T47D (cell line): ENCODE measurements at places on chromosomes 1 and 21.

DNA sequence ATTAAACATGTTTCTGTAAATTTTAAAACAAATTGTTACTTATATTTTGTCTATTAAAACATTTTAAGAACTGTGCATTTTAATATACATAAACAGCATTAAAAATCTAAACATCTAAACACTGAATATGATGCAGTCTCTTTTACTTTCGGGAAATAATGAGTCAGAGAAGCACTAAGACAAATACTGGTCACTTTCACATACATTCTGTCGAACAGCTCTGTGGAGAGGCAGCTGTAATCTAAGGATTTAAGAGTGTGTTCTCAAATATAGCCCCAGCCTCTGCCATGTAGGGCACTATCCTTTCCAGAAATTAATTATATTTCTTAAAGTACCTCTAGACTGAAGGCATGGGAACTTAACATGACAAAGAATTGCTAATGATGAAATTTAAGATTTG, 89.6 kb upstream of the PTGFR start:
- no peak for DNase-seq

DNA sequence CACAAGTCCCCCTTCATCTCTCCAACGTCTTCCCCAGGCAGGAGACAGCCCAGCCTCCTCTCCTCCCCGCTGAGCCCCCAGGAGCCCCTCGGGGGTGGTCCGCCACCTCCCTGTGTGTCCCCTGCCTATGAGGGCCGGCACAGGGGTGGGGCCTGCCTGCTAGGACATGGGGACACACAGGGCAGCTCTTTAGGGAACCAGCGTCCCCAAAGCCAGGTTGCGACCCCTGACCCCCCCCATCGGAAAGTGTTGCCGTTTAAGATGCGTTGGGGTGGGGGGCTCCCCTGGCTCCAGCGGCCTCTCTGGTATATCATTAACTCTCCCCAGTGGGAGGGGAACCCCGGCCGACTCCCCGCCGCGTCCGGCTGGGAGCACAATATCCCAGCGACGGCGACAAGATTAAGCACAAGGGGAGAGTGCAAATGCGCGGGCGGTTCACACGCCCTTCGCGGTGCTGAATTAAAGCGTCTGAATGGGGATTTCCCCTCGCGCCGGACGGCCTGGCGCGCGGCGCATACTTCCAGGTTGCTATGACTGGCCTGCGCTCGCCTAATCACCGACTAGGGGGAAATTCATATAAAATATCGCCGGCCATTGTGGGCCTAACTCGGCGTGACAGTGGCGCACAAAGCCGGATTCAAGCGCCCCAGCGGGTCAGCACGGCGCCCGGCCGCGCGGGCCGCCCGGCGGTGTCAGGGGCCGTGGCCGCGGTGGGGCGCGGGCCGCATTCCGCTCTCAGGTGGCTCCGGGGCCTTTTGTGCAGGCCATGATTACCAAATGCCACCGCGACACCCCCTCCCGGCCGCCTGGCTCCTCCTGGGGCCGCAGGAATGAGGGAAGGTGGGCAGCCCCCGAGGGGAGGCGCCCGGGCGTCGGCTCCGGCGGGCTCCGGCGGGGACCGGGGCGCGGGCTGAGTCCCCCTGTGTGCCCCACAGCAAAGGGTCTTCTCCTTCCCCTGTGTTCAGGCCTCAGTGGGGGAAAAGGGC, 30.9 kb downstream of the WNT3A start:
- DNase-seq, result no peak

- no peak for DNase-seq
Observed at GRCh38 chr1:187047298-187047697, 218.5 kb downstream of the PLA2G4A start.

- no peak for DNase-seq
Observed at GRCh38 chr1:83920320-83920719, 78.6 kb downstream of the TTLL7 start.

DNA sequence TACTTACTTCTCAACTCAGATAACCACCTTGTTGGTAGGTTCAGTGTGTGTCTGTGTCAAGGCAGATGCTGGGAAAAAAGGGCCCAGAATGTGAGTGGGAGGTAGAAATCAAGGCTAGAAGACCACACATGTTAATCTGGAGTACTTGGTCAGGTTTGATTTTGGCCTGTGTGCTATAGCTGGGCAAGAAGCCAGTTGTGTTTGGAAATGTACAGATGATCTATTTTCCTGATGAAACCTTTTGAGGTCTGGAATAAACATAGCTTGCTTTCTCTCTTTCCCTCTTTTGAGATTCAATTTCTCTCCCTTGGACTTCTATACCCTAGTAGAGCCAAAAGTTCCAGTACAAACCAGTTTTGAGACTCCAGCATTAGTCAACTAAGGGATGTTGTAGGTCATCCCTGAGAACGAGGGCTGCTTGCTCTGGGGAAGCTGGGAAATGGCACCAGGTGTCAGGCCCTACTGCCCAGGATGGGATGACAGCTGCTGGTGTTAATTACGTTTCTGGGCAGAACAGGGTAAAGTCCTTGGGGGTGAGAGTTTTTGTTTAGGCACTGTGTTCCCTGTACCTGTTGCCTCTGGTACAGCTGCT, 15.8 kb downstream of the MAPKAPK2 start:
- DNase-seq, result no peak

DNA sequence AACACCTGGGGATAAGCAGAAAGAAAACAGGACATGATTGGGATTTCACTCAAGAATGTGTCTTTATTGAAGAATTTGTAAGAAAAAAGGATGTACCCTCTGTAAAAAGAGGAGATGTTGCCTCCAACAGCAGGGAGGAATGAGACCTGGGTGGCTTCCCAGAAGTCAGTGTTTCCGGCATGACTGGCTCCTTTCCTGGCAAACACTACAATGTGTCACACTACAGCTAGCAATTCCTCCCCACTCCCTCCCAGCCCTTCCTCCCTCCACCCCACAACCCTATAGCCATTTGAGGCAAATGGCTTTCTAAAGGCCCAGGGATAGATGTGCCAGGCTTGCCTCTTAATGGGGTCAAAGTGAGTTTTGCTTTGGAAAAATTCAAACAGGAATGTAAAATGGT, 11.5 kb upstream of the COL8A2 start:
- DNase-seq, result no peak

DNA sequence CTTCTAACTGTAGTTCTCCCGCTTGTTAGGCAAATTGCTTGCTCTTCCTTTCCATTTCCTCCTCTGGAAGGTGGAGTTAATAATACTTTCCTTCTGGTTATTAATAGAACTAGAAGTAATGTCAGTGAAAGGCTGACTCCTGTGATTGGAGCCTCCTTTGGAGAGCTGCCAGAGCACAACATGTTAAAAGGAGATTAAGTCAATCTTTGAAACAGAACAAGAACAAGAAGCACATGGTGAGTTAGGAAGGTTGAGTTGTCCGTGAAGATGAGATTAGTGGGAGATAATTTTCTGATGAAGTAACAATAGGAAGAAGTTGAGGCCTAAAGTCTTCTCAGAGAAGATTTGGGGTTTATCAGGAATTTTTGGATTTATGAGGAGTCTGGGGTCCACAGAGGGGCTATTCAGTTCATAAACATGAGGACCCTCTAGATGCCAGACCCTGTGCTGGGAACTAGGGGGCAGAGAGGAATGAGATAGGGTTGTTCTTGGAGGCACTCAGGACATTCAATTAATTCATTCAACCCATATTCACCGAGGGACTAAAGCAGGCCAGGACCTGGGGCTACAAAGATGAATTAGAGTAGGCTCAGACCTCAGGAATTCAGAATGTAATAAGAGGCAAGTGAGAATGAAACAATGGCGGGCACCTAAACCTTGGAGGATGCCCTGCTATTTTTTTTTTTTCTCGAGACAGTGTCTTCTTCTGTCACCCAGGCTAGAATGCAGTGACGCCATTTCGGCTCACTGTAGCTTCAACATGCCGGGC, 40.7 kb upstream of the DHCR24 start:
- no peak for DNase-seq

GRCh38 chr1:231019711-231020110, 20.3 kb downstream of the FAM89A start:
- DNase-seq, result no peak

DNA sequence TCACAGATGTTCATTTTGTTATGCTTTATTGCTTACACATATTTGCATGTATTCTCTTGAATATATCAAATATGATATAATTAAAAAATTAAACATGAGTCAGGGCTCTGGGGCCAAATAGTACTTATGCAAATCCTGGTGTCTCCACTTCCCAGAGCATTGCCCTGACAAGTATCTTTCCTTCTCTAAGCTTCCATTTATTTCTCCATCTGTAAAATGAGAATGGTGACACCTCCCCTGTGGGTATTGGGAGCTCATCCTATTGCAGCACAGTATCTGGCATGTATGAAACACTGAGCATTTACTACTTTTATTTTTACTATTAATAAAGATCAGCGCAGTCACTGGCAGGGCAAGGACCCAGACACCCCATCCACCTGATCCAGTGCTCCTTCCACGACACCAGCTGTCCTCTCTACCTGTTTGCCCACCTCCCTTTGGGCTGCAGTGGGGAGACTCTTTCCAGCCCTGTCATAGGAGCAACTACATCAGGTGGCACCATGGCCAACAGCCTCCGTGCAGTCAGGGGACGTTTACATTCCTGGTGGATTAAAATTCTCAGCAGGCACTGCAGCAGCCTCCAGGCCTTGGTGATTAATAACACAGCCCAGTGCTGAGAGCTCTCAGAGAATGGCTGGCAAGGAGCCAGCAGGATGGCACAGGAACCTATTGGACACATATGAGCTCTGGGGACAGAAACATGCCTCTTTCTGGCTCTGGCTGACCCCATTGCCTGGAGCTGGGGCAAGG, 113.0 kb downstream of the DMRTB1 start:
- peak; percentile 92 for DNase-seq

DNA sequence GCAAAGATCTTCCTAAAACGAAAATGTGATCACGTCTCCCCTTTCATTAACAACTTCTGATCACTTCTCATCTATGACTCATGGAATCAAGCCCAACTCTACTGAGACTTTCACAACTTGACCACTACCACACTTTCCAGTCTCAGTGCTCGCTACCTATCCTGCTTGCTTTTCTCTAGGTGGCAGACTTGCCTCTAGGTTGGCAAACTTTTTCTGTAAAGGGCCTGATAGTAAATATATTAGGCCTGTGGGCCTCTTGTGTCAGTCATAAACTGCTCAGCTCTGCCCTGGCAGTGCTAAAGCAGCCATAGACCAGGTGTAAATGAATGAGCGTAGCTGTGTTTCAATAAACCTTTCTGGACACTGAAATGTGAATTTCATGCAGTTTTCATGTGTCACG, 21.5 kb upstream of the HMGB4 start:
- DNase-seq, result peak; percentile 12

DNA sequence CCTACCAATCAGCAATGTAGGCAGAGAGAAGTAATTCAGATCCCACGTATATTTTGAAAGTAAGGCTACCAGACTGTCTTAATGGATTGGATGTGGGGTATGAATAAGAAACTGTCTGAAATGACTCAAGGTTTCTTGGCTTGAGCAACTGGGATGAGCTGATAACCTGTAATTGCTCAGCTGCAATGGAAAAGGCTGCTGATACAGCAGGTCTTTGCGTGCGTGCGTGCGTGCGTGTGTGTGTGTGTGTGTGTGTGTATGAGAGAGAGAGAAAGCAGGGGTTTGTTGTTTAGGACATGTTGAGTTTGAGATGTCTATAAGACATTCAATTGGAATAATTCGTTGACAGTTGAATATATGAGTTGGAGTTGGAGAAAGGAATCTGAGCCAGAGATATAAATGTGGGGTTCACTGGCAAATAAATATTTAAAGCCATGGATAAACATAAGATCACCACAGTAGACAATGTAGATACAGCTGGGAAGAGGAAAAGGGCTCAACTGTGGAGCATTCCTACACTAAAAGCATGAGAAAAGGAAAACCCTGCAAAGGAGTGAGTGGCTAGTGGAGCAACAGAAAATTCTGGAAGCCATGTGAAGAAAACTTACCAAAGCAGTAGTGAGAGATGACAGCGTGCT, 72.9 kb downstream of the UCHL5 start:
- DNase-seq, result no peak

DNA sequence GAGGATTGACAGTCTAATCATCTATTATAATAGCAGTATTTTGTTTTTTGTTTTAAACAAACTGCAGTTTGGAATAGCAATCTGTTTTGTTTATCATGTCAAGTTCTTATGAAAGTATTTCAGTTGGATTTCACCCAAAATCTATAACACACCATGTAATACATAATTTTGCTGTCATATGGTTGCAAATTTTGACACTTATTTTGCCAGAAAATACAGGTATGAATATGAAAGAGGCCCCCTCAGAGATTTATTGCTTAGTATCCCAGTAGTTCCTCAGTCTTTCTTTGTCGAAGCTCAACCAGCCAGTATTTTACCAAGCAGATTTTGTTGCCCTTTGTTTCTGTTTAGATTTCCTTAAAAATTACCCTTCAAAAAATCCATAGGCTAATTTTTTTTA, 317.5 kb upstream of the CXADR start:
- DNase-seq, result no peak

- DNase-seq, result no peak
Observed at GRCh38 chr21:42644223-42645208, 8.9 kb upstream of the PDE9A start.

DNA sequence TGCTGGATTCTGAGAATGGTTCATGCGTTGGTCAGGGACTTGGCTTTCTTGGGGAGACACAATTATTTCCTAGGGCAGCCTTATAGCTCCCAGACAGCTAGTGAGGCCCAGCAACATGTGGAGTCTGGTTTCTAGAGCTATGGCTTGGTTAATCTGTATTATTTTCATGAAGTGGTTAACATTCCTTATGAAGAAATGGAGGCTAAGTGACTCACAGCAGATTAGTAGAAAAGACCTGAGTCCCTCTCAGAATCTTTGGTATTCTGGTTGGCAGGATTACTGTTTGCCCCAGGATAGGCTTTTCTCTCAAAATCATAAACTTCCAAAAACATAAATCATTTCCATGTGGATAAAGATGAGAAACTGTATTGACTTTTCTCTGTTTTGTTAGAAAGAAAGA, 42.3 kb downstream of the DUSP10 start:
- DNase-seq, result no peak

DNA sequence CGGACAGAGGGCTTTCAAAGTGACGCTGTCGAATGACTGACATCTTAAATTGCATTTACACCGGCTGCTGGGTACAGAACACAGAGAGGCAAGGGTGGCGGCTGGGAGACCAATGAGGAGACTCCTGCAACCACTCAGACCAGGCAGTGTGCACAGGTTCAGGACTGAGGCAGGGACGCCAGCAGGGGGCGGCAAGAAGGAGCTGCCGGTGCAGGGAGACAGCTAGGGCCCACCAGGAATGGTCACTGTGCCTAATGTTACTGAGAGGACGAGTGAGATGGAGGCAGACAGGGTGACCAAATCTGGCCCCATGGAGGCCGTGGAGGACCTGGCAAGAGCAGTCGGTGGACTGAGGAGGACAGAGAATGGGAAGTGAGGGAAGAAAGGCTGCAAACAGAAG, 23.5 kb downstream of the GLIS1 start:
- peak; percentile 19 for DNase-seq

DNA sequence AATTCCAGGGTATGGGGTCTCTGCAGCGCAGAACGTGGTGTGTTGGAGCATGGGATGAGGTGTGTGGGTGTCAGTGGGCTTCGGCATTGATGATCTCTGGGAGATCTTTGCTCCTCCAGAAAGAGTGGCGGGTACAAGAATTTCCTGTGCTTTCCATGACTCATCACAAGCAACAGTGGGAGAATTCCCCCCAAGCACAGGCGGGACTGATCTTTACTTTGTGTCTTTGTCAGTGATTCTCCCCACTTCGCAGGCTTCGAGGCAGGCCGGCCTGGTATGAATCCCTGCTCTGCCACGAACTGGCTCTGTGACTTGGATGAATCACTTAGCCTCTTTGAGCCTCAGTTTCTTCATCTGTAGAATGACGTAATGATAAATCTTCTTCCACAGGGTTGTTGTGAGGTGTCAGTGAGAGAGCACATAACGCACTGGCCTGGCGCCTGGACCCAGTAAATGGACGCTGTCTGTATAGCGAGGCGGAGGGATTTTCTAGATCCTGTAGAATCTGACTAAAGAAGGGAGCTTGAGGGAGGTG, 2.0 kb downstream of the OPRD1 start:
- DNase-seq, result no peak
